ENCODE measurements at places on chromosomes 12 and 14. TPM values are rescaled to one million over a fixed set of nuclear protein-coding genes. Genes with fewer than 3 reads are reported as not detected.
A peak's percentile ranks its signal among the peaks of the same experiment; 100 is the strongest.

DNA sequence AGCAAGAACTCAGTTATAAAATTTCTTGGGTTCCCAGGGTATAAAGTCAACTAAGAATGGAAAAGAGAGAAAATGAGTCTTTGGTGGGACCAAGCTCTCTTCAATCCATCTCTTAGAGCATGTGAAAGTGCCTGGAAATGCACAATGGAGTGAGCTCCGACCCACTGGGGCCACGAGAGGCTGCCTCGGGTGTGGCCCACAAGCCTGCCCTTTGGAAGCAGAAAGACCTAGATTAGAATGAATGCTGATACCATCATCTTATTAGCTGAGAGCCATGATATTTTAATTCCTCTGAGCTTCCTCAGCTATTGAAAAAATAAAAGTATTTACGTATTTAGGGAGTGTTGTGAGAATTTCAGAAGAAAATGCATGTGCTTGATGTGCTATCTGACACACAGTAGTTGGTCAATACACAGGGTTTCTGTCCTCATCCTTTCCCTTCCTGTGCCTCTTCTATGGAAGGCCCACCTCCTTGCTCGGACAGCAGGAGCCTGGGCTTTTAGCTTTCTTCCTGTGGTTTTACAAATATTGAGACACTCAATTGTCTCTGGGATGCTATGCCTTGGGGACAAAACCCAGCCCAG is 42.5 kb downstream of the VDR start:
- no peak for DNase-seq

Gene SLC38A4
- total RNA-seq, result 12.0 TPM

- DNase-seq, result no peak
These were observed 6.0 kb upstream of the PCNX1 start for GRCh38 chr14:70901269-70901668.

GRCh38 chr12:1102791-1103450 is 111.9 kb downstream of the ERC1 start:
- DNase-seq, result no peak

- no peak for DNase-seq
These were observed 784.6 kb downstream of the TMTC2 start for GRCh38 chr12:83471341-83471740.

- DNase-seq, result no peak
These were observed 209.1 kb downstream of the TTC7B start for GRCh38 chr14:90607141-90607540.

Gene MTHFD1
- 54.6 TPM for total RNA-seq

GRCh38 chr14:65101631-65102440 is 481 bp downstream of the MAX start:
- peak; percentile 31 for DNase-seq

DNA sequence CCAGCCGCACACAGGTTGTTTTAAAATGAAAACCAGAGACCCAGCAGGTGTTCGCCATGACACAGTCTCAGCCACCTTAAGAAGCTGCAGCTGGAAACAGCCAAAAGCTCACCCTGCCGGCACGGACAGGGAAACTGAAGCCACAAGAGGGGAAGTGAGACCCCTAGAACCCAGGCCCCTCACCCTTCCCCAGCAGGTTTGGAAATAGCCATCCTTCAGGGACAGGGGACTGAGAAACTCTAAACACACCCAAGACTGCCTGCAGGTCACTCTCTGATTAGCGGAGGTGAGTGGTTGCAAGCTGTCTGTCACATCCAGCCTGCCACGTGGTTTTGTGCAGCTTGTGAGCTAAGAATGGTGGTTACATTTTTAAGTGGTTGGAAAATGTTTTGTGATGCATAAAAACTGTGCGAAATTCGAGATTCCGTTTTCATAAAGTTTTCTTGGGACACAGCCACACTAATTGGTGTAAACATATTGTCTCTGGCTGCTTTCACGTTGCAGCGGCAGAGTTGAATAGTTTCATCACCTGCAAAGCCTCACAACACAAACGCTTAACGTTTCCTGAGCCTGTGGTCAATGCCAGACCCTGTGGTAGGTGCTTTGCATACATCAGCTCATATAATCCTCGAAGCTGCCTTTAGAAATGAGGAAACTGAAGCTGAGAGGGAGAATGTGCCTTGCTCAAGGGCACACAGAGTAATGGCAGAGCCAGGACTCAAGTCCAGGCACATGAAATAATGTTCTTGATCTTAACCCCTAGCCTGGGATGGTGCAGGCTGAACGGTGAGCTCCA is 1.7 kb upstream of the SELPLG start:
- DNase-seq, result peak; percentile 66

DNA sequence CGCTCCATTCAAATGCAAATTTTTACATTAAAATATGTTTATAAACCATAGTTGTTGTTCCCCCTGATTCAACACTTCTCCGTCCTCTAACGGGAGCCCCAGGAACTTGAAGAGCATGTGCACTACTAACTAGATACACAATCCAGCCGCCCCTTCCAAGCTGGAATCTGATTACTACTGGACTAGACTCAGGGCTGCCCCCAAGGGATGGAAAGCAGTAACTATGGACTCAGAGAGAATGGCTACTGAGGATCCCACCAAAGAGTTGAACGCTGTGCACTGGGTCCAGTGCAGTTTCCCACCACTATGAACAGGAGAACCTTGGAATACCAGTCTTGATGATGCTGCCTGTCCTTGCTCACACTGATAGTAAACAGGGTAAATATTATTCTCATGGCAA is 48.6 kb upstream of the PCNX1 start:
- DNase-seq, result no peak

GRCh38 chr14:35395283-35395682 is 9.3 kb downstream of the NFKBIA start:
- no peak for DNase-seq

Gene TEX52
- not detected for total RNA-seq

Gene DPY19L2
- total RNA-seq, result 19.1 TPM

Gene CTSG
- total RNA-seq, result 4.3 TPM

GRCh38 chr12:125406131-125406530 is 340.9 kb downstream of the AACS start:
- no peak for DNase-seq

- DNase-seq, result peak; percentile 55
These were observed 34.6 kb downstream of the PTPRR start for GRCh38 chr12:70885956-70886355.

GRCh38 chr12:79008591-79008990 is 144.0 kb downstream of the SYT1 start:
- DNase-seq, result no peak

Gene MUCL1
- total RNA-seq, result not detected

- DNase-seq, result no peak
These were observed 188.2 kb downstream of the PLCZ1 start for GRCh38 chr12:18549598-18549997.

GRCh38 chr14:68950111-68950510 is 29.0 kb downstream of the ACTN1 start:
- DNase-seq, result no peak

Gene SERPINA9
- not detected for total RNA-seq

GRCh38 chr12:128076188-128076587 is 190.8 kb upstream of the TMEM132C start:
- DNase-seq, result no peak

Gene SRGAP1
- 6.1 TPM for total RNA-seq

DNA sequence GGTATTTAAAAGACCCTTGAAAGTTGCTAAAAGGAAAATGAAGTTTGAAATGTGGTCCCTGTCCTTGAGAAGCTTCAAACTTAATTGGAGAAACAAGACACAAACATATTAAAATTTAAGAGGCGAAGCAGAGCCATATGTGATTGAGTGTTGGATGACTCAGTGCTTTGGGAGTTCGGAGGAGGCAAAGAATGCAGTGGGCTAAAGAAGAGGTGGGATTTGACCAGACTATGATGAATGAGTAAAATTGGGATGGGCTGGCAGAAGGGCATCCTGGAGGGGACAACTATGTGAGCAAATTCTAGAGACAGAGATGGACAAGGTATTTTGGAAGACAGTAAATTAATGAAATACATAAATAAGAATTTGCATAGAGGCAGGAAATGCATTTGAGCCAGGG is 358.6 kb downstream of the EGLN3 start:
- no peak for DNase-seq

- peak; percentile 94 for DNase-seq
These were observed 320.6 kb downstream of the RAD51B start for GRCh38 chr14:68140076-68140741.

DNA sequence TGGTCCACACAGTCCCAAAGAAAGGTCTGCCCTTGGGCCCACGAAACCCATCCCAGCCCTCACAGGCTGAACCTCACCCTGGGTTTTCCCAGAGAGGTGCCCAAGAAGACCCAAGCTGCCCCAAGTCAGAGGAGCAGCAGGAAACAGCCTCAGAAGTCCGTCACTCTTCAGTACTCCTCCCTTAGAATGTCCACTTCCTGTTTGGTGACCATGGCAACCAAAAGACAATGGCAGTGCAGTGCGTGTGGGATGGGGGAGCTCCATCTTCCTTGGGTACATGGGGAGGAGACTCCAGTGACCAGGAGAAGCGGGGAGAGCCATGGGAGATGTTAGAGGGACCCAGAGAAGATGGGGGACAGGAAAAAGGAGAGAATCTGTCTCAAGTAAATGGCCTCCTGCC is 11.3 kb downstream of the SELPLG start:
- DNase-seq, result no peak

DNA sequence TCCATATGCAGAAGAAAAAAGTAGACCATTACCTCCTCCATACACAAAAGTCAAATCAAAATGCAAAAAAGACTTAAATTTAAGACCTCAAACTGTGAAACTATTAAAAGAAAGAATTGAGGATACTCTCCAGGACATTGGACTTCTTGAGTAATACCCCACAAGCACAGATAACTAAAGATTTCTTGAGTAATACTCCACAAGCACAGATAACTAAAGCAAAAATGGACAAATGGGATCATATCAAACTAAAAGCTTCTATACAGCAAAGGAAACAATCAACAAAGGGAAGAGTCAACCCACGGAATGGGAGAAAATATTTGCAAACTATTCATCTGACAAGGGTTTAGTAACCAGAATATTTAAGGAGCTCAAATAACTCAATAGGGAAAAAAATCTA is 427.9 kb downstream of the CCDC91 start:
- DNase-seq, result no peak

- DNase-seq, result no peak
These were observed 16.7 kb downstream of the SLC7A7 start for GRCh38 chr14:22798528-22798927.

GRCh38 chr14:96953087-96953874 is 156.1 kb downstream of the VRK1 start:
- no peak for DNase-seq

DNA sequence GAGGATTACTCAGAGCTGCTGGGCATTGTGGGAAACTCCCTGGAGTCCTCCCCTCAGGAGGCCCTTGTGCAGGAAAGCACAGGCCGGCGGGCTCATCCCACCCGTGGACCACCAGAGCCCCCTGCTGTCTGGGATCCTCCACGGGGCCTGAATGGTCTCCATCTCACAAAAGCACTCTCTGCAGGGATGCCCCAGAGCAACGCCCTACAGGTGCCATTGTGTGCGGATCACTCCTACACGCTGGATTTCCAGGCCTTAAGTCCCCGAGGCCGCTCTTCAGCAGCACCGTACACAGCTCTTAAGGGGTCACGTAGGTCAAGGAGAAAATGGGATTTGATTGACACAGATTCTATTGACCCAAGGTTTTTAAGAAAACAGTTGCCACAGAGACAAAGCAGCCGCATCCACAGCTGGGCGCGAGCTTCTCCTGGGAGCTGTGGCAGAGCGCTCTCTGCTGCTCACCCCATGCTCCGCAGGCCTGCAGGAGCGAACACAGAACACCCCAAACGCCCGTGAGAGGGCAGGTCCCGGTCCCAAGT is 36.7 kb upstream of the RIMBP2 start:
- no peak for DNase-seq

DNA sequence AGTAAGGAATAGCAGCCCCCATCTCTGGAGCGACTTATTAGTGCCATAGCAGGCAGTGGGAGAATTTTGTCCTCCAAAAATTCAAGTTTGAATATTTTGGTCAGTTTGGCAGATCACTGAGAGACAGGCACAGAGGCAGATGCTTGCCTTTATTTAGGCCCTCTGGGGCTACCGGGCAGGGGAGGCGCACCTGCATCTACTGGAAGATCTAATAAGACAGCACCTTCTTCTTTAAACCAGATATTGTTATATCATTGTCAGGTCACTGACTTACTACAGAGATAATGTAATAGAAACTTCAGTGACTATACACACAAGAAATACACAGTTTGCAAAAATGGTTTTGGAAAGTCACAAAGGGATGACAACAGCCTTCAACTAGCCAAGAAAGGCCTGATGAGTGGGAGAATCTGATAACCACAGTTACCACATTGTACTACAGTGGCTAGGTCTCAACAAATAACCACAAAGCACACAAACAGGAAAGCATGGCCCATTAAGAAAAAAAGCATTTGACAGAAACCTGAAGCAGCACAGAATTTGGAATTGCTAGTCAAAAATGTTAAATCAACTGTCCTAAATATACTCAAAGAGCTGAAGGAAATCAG is 56.8 kb downstream of the CDK17 start:
- DNase-seq, result no peak

GRCh38 chr14:98890556-98891340 is 381.2 kb downstream of the BCL11B start:
- peak; percentile 39 for DNase-seq

- DNase-seq, result peak; percentile 23
These were observed 17.2 kb downstream of the PSMC1 start for GRCh38 chr14:90273532-90273931.

GRCh38 chr14:39145266-39145966 is 24.7 kb downstream of the TRAPPC6B start:
- DNase-seq, result peak; percentile 4

DNA sequence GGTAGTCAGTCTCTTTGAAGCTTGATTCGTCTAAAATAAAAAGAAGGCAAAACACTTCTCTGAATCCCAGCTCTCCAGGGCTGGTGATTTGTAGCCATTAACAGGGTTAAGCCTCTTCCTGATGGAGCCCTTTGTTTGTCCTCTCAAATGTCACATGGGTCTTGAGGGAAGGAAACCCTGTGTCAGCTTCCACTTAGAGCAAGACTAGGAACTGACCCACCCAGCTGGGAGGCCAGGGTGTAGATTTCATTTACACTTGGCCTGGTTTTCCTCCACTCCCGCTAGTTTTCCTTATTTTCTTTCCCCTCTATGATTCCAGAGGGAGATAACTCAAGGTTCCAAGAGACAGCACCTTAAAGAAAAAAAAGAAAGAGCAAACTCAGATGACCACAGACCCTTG is 230.5 kb upstream of the EGLN3 start:
- DNase-seq, result peak; percentile 10

Gene VCPKMT
- 7.6 TPM for total RNA-seq

Gene PPP1R1A
- total RNA-seq, result 10.8 TPM

Gene SLC24A4
- total RNA-seq, result 1.0 TPM

- DNase-seq, result no peak
These were observed 292.9 kb downstream of the MED13L start for GRCh38 chr12:115984616-115985015.

Measured in tongue (tissue), 3 donors.